ENCODE measurements at places on chromosomes 13 and 19. TPM values are rescaled to one million over a fixed set of nuclear protein-coding genes. Genes with fewer than 3 reads are reported as not detected.

DNA sequence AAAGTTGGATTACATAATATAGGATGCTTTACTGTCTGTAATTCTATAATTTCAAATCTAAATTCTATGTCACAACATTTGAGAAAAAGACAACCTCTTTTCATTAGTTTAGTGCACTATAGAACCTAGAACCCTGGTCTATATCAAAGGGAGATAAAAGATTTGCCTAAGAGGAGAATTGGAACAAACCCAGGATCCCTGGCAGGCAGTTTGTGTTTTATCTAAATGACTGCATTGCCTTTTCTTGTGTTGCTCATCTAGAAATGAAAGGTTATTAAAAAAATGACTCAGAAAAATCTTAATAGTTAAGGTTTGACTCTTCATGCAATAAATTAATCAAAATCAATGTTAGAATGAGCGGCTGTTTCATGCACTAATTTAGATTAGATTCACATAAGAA, 96.7 kb downstream of the PCDH9 start:
- DNase-seq: no peak

GRCh38 chr19:51559240-51559639, 11.8 kb upstream of the ZNF175 start:
- DNase-seq: no peak

- peak; percentile 29 for DNase-seq
These were observed 313.1 kb upstream of the MAB21L1 start for GRCh38 chr13:35789335-35790165.

DNA sequence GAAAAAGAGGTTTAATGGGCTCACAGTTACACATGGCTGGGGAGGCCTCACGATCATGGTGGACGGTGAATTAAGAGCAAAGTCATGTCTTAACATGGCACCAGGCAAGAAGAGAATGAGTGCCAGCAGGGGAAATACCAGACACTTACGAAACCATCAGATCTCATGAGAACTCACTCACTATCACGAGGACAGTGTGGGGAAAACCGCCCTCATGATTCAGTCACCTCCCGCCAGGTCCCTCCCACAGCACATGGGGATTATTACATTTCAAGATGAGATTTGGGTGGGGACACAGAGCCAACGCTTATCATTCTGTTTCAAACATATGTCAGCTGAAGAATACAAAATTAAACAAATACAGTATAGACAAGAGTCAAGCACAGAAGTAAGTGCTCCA, 165.1 kb downstream of the PCCA start:
- no peak for DNase-seq

DNA sequence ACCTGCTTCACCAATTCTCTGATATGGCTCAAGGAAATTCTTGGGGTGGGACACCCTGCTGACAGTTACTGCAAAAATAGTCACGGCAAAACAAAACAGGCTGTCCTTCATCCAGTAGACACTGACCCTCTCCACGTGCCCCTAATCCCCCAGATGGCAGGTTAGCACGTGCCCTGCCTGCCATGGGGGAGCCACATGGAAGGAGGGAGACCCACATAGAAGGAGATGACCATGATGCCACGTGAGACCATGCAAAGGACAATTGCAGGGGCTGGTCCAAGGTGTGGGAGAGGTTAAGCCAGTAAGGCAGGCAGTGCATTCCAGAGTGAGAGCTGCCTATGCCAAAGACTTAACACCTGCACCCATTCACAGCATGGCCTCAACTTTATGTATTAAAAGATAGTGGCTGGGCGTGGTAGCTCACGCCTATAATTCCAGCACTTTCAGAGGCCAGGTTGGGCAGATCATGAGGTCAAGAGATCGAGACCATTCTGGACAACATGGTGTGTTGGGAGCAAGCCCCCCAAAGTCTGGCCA, 82.7 kb downstream of the ZNF429 start:
- DNase-seq: no peak

GRCh38 chr19:16621165-16621800, 6.7 kb downstream of the MED26 start:
- DNase-seq: peak; percentile 13

DNA sequence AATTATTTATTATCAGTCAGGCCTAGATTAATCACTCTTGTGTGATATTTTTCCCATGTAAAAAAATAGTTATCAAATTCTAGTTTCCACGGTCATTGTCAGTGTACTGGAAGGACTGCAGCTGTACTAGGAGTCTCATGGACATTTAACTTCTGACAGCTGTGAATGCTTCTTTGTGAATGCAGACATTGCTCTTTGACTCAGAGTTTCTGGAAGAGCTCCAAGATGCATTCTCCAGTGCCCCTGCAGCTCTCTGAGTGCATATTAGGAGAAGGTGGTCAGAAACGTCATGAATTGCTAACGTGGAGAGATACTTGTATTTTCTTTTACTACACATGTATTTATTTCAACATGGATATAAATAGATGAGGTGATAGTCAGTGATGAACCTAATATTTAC, 9.7 kb upstream of the SLITRK5 start:
- no peak for DNase-seq

DNA sequence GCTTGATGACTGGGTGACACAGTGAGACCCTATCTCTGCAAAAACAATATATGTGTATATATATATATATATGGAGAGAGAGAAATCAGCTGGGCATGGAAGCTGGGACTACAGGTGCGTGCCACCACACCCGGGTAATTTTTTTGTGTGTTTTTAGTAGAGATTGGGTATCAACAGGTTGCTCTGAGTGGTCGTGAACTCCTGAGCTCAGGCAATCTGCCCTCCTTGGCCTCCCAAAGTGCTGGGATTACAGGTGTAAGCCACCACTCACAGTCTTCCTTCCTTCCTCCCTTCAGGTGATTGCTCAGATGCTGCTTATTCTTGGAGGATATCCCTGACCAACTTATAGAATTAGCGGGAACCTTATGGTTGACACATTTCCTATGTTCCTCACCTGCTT, 41.9 kb downstream of the ERICH4 start:
- no peak for DNase-seq

DNA sequence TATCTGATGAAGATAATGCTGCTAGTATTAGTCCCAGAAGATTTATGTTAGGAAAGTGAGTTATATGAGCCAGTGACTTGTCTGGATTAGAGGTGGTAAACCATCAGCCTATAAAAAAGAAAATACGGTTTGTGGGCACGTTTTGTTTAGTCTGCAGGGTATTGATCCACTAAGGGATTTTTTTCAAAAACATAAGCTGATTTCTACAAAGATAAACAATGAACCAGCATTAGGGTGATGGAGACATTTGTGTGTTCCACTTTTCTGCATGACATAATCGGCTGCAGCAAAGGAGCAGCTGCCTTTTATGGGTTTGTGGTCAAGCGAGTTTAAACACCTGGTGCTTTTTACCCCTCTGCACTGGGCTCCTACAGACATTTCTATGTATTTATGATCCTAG, 836.4 kb upstream of the GPC6 start:
- DNase-seq: no peak

- no peak for DNase-seq
These were observed 121.9 kb downstream of the ESD start for GRCh38 chr13:46675016-46675415.

DNA sequence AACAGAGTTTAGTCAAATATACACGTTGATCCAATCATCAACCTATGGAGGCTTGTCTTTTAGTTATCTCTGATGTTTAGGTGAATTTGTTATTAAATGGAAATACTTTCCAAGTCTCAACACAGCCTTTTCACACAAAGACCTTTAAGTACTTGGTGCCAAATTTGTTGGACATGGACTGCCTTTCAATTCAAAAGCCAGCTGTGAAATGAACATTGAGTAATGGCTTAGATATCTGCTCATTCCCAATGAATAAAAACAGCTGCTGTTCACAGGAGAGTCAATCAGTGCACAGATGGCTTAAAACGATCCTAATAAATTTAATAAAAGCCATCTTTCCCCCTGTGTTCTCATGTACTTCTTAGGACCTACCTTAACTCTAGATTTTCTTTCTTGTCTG, 19.9 kb upstream of the DHRS12 start:
- DNase-seq: no peak

DNA sequence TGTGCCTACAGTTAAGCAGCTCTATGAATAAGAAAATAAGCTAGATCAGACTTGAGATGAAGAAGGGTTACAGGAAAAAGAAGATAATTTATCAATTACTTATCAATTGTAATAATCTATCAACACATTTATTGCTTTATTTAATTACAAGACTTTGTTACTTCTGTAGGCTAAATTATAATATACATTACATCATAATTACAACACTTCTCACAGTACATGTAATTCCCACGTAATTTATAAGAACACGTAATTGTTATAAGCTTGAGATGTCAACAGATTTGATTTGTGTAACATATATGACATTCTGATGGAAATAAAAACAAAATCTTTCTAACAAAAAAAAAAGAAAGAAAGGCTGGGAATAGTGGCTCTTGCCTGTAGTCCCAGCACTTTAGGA, 36.8 kb downstream of the NEK5 start:
- DNase-seq: no peak

GRCh38 chr19:6988257-6988656, 33.0 kb downstream of the MBD3L2B start:
- DNase-seq: no peak

DNA sequence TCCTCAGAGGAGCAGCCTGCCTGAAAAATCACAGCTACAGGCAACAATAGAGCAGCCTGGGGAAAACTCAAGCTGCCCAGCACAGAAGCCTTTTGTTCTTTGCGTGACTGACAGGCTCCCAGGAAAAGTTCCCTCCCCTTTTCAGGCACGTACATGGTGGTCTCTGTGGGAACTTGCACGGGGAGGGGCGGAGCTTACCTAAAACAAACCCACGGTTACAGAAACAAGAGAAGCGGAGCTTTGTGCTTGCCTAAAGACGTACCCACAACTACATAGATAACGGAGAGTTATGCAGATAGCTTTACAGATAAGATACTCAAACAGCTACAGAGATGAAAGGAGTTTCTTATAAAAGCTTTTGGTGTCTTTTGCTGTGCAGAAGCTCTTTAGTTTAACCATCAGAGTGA, 11.4 kb downstream of the ETFB start:
- peak; percentile 88 for DNase-seq

- DNase-seq: no peak
These were observed 25.6 kb downstream of the TMEM255B start for GRCh38 chr13:113784645-113785024.

DNA sequence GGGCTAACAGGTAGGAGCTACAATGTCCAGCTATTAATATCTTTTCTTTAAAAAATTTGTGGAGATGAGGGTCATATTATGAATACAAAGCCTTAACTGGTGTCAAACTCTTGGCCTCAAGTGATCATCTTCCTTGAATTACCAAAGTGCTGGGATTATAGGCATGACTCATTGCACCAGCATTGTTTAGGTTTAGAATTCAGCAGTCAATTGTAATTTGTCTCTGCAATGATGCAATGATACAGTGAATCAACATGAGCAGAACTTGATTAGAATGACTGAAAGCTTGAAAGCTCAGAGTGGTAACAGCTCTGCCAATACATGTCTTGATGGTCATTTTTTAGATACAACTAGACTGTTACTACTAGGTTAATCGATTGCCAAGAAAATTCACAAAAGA, 752.8 kb upstream of the MIR17HG start:
- no peak for DNase-seq

DNA sequence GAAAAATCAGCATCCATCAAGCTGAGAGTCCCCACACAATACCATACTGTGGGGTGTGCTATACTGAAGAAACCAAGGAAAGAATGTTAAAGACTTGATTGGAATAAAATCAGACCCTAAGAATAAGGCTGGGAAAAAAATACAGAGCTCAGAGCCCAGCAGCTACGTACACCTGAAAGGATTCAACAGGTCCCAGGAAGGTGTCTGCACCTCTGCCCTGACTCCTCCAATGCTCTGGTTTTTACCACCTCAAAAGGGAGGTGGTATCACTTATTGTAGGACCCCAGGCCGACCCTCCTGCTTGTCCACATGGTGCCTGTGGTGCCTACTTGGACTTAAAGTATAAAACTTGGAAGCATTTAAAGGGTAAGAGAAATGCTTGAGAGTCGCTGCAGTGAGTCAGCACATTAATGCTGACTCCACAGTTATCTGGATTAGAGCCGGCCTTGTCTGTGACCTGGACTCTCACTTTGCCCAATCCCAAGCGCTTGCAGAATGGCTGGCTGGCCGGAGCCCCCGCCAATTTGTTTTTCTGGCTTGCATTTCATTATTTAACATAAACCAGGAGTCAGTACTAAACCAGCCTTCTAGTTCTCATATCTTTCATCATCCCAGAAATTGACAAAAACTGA, 110.1 kb downstream of the FGF14 start:
- DNase-seq: no peak

- DNase-seq: no peak
These were observed 5.5 kb downstream of the RAVER1 start for GRCh38 chr19:10327793-10328192.

DNA sequence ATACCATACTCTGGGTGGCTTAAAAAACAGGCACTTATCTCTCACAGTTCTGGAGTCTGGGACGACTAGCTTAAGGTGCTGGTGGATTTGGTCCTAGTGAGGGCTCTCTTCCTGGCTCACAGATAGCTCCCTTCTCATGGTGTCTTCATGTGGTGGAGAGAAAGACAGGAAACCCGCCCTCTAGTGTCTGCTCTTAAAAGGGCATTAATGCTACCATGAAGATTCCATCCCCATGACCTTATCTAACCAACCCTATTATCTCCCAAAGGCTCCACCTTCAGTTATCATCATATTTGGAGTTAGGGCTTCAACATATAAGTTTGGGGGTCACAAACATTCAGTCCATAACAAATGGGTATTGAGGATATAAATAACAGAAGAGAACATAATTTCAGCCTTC, 139.4 kb downstream of the HS6ST3 start:
- DNase-seq: peak; percentile 8

- DNase-seq: peak; percentile 59
These were observed 12.9 kb downstream of the LONP1 start for GRCh38 chr19:5706876-5707573.

DNA sequence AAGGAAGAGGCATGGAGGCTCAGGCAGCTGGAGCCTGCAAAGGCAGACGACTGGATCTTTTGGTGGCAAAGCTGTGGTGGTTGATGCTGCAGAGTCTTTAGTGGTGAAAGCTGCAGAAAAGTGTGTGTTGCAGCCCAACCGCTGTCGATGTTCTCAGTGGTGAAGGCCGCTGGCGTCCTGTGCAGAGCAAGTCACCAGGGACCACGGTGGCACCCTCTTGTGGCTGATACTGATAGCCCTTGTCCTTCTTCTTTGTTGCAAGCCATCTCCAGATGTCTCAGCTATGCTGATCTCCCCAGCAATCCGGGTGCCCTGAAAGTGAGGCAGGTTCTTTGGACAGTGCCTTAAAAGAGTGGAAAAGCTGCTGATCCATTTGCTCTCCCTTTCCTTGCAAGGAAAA, 610.9 kb upstream of the PCDH9 start:
- peak; percentile 4 for DNase-seq

Gene GET3
- total RNA-seq: 166 TPM

Gene ZNF530
- 11.5 TPM for total RNA-seq

Gene FCHO1
- 21.7 TPM for total RNA-seq

Gene ZNF490
- 3.1 TPM for total RNA-seq

Gene ATP1A3
- total RNA-seq: 11.9 TPM

Gene BCAM
- 24.2 TPM for total RNA-seq

Gene FUT6
- not detected for total RNA-seq

Gene GPC6
- total RNA-seq: 77.2 TPM

Gene SIGLECL1
- total RNA-seq: not detected

Gene ZNF567
- total RNA-seq: 5.5 TPM
